Activated B cell treated with CpG ODN at 0.5 μM for 24 hours (primary cell): ENCODE measurements at places on chromosomes 16 and 17. TPM values are rescaled to one million over a fixed set of nuclear protein-coding genes. Genes with fewer than 3 reads are reported as not detected.

GRCh38 chr17:4542726-4543191, 12.4 kb downstream of the MYBBP1A start:
- DNase-seq: no peak

TRIM72 gene
- 0.16 TPM in 1 of 2 replicates, not detected in the other for total RNA-seq

GSG1L gene
- total RNA-seq: not detected in 2 replicates

HS3ST4 gene
- not detected in 2 replicates for total RNA-seq

GRCh38 chr17:5582209-5583185, 1.8 kb downstream of the NLRP1 start:
- no peak for DNase-seq

- DNase-seq: no peak
Observed at GRCh38 chr17:43755389-43755875, 3.2 kb downstream of the SOST start.

- DNase-seq: no peak
Observed at GRCh38 chr17:58385359-58385899, 31.9 kb downstream of the RNF43 start.

CORO6 gene
- total RNA-seq: 4.1 and 5.1 TPM in 2 replicates

ITGB4 gene
- total RNA-seq: 2.1 and 2.2 TPM in 2 replicates

PLCG2 gene
- total RNA-seq: 449 and 525 TPM in 2 replicates

DNA sequence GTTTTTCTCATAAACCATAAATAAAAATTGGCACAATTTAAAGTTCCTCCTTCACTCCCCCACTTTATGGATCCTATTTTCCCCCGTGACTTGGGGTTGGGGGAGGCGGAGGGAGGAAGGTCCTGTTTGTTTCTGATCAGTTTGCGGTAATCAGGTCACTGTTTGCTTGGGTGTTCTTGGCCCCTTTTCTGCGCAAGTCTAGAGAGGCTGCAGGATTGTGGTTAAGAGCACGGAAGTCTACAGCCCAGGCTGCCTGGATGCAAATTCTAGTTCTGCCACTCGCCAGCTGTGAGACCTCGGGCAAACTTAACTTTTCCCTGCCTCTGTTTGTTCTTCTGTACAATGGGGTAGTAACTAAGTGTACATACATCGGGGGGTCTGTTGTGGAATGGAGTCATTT, 12.1 kb downstream of the ATP2C2 start:
- DNase-seq: no peak

GRCh38 chr17:77072670-77073069, 68.1 kb upstream of the SEC14L1 start:
- no peak for DNase-seq

GRCh38 chr17:74922694-74923537, at the start of gene USH1G:
Gene USH1G (minus strand): TSS chr17:74923255. CDS start chr17:74923073, 182 bp downstream.
- peak; percentile 28 for DNase-seq

CCDC144A gene
- 2.3 and 3.0 TPM in 2 replicates for total RNA-seq

- DNase-seq: no peak
Observed at GRCh38 chr16:85169333-85170065, 57.2 kb upstream of the CIBAR2 start.

- DNase-seq: no peak
Observed at GRCh38 chr17:29753845-29754439, 131.2 kb upstream of the CORO6 start.

GRCh38 chr16:65546353-65546791, 424.5 kb upstream of the CDH11 start:
- no peak for DNase-seq

DNA sequence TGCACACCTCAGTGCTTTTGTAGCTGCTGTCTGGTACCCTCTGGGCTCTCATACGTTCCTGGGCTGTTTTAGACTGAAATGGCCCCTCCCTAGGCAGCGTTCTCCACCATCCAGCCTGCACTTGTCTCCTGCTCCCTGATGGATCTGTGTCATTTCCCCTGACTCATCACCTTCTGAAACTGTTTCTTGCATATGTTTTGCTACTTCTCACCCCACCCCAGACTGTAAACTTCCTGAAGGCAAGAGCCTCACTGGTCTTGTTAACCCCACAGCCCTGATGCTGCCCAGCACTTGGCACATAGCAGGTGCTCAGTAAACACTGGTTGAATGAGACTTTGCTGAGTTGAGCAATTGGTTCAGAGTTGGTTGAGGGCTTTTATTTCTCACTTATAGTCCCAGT, 78.7 kb downstream of the CRISPLD2 start:
- DNase-seq: no peak

GRCh38 chr16:13906168-13907089, 13.5 kb upstream of the ERCC4 start:
- DNase-seq: no peak

DNA sequence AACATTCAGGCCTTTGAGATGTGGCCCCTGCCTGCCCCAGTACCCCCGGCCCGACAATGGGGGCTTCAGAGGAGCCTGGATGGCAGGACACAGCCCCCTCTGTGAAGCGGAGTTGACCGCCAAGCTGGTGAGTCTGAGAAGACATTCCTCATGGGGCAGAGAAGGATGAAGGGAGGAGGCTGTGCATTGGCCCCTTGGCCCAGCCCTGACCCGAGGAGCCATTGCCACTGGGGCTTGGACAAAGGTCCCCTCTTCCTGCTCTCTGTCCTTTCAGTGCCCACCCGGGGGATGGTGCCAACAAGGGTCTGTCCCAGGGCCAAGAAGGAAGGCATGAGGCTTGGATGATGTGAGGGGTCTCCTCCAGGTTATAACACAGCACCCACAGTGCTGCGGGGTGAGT, 30.9 kb upstream of the PHB1 start:
- no peak for DNase-seq

GRCh38 chr17:21302711-21303425, 18.4 kb downstream of the MAP2K3 start:
- DNase-seq: no peak

DNA sequence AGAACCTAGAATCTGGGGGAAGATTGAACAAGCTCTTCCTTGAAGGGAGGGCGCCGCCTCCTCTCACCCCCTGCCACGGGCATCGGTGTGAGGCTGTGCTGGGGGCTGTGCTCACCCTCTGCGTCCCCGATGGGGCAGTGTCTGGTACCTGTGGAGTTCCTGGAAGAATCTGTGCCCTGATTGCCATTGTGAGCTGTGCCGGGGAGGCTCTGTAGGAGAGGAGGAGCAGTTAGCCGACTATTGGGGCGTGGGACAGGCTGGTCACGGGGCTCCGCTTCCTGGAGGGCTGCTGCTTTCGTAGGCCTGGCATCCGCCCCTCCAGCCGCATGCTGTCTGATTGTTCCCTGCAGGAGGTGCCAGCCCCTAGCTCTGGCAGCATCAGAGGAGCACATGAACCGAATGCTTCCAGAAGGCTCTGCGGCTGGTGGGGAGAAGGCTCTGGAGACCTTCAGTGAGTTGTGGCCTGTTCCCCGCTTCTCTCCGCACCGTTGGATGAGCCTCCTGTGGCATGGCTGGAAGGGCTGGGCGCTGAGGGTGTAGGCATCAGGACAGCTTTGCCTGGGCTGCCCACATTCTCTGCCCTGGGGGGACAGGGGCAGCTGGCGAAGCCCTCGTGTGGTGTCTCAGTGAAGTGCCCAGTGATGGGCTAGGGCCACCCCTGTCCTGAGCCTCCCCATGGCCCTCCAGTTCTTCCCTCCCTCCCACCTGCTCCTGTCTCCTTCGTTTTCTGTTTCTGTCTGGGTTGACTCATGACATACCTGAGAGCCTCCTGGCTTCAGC, 86.9 kb downstream of the SEC14L1 start:
- no peak for DNase-seq

DNA sequence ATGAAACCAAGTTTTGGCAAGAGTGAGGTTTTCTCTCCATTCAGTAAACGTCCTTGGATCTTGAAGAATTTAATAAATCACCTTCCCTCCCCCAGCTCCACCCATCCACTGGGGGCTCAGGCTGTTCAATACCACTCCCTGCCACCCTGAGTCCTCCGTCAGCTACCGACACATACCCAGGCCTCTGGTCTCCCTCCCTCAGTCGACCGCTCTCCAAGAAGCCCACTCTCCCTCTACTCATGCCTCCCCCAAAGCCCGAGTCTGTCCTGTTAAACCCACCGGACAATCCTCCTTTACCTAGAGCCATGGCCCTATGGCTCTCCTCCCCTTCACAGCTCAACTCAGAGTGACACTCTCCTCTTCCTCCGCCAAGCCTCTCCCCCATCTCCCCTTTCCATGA, 19.7 kb upstream of the SLC4A1 start:
- DNase-seq: no peak

- DNase-seq: no peak
Observed at GRCh38 chr16:75225678-75226515, 7.1 kb downstream of the CTRB1 start.

- DNase-seq: no peak
Observed at GRCh38 chr17:71765437-71765836, 355.4 kb upstream of the SOX9 start.

CACNG4 gene
- not detected in 2 replicates for total RNA-seq

SLX4 gene
- 11.4 and 13.0 TPM in 2 replicates for total RNA-seq

DNA sequence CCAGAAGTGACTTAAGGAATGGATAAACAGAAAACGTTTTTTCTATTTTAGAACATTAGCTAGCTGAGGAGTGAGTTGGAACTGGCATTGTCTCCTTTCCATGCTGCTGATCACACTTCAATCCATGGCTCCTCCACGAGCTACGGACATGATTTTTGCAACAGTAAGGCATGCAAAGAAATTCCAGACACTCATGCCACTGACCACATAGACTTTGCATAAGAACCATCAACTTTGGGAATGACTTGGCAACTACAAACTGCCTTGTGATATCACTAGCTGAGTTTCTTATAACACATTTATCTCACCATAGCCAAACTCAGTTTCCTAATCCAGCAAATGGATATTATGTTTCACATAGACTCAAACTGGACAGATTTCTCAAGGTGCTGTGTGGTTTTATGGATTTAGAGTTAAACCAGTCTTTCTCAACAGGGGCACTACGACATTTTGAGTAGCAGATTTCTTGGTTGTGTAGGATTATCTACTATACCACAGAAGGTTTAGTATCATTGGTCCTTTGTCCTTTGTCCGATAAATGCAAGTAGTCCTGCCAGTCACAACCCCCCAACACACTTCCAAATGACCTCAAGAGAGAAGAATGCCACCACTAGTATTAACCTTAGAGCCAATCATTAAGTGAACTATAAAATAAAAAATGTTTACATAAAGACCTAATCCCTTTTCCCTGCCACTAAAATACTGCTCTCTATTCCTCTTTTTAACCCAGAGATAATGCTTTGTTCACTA, 48.3 kb upstream of the C17orf78 start:
- no peak for DNase-seq
